ENCODE measurements at places on chromosomes 5 and 9.

DNA sequence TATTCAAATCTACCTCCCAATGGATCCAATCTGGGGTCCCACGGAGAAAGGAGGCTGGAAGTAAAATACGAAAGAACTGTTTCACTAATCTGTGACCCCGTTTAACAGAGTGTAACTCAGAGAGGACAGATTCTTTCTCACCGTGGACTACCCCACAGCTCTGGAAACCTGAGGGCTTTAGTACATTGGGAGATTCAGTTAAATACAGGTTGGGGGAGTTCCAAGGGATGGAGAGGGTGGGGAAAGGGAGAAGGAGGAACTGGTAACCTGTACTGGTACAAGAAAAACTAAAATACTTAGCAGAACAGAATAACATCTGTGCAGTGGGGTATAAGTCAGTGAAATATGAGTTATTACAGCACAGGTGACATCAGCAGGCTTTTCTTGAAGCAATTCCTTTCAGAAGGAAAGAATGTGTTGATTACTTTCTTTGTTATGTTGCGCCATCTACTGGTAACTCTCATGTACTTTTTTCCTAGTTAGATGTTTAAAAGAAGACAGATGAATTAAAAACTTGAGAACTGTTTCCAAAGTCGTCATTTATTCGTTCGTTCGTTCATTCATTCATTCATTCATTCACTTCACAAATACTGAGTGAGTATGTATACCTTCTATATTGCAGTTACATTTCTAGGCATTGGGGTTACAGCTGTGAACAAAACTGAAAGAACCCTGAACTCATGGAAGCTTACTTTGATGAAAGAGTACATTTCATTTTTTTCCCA is 30.0 kb upstream of the STOM start:
- DNase-seq = peak; percentile 74

DNA sequence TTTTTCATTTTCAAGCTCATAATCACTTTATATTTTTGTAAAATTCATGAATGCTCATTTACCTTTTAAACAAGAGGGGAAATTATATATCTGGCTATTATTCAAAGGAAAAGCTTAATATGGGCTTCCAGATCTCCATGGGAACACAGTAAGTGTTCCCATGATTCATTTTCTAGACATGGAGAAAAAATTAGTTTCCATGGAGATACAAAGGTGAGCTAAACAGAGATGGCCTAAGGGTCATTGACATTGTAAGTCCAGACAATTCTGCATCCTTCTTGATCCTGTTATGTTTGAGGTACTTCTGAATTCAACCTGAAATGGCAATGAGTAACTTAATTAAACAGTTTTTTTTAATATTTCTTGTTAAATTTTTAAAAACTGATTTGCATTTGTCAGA is 341.4 kb upstream of the PRR16 start:
- DNase-seq = no peak

GRCh38 chr9:133918111-133918813 is 73.9 kb downstream of the VAV2 start:
- no peak for DNase-seq

GRCh38 chr9:97365634-97366033 is 46.3 kb upstream of the TDRD7 start:
- no peak for DNase-seq

DNA sequence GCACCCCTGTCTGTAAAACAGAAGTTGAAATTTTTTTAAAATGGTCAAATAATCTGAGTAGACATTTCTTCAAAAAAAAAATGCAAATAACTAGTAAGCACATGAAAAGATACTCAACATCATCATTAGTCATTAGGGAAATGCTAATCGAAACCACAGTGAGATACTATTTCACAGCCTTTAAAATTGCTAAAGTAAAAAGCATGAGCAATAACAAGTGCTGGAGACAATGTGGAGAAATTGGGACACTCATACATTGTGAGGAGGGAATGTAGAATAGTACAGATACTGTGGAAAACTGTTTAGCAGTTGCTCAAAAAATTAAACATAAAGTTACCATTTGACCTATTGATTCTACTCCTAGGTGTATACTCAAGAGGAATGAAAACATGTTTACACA is 58.4 kb upstream of the RUSC2 start:
- no peak for DNase-seq

- no peak for DNase-seq
Observed at GRCh38 chr9:28774433-28775235, 1201.4 kb upstream of the C9orf72 start.

GRCh38 chr9:99579964-99580363 is 241.7 kb upstream of the NR4A3 start:
- DNase-seq = no peak

GRCh38 chr9:130110596-130111021 is 56.9 kb downstream of the GPR107 start:
- no peak for DNase-seq

DNA sequence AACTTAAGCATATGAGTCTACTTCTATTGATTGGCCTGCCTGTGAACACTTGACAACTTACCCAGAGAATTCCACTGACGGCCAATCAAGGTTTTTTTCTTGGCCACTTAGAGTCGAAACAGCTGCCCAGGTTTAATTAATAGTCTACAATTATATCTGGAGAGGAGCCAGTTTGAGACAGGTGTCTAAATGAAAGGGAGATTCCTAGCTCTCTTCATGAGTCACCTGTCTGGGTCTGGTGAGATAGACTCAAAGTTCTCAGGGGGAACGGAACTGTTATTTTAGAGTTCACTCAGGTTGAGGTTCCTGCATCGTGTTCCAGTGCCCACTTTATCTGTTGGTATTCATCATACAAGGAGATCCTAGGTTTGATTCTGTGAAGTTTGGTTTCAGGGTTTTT is 111.0 kb downstream of the CD180 start:
- DNase-seq = no peak

- DNase-seq = no peak
Observed at GRCh38 chr5:101517795-101518194, 614.7 kb upstream of the ST8SIA4 start.

- DNase-seq = no peak
Observed at GRCh38 chr9:87713988-87714330, 12.0 kb upstream of the CTSL start.

DNA sequence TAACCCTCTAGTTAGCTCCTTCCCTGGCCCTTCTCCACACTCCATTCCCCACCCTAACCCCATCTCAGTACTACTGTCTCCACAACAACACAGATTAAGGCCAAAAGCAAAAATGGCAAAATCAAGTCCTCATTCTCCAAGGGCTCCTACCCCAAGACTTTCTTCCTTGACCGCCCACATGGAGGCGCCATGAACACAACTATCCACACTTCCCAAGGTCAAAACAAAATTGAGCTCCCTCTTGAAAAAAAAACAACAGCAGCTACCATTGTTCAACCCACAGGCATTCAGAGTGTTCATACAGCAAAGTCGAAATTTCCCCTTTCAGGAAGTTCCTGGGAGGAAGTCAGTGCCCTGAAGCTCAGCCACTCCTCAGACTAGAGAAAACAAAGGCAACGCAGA is 54.4 kb downstream of the GNAQ start:
- DNase-seq = peak; percentile 64

DNA sequence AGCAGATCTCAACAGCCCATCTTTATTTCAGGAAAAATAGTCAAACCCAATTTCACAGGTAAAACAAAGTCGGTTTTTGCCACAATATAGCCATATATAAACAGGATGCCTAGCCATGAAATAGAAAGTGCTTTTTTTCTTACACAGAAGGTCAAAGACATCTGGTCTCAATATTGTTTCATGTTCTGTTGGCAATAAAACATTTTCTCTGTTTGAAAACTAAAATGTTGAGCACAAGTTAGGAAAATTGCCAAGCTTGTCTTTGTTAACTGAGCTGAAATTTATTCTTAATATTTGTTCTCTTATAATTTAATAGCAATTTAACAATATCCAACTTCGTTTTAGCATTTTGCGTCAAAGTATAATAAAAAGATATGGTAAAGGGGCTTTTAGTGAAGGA is 673.4 kb downstream of the DTWD2 start:
- no peak for DNase-seq

GRCh38 chr9:128412120-128412790 is 8.4 kb upstream of the CERCAM start:
- DNase-seq = peak; percentile 53

DNA sequence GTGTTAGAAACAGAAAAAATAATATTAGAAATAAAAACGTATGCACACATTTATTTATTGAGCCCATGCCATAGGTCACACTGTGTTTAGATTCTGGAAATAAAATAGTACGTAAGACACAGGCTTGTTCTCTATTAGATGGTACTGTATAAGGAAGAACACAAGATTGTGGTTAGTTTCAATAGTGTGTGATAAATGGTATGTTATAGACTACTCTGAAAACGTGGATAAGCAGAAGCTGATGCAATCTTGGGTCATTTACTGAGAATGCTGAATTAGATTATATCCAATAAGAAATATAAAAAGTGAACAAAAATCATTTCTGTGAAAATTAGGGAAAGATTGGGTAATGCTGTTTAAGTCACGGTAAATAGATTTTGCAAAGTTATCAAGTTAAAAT is 1456.4 kb upstream of the ACO1 start:
- DNase-seq = no peak

- no peak for DNase-seq
Observed at GRCh38 chr5:3511934-3512333, 83.7 kb upstream of the IRX1 start.

GRCh38 chr9:33403941-33404787 is 1.8 kb upstream of the AQP7 start:
- no peak for DNase-seq

DNA sequence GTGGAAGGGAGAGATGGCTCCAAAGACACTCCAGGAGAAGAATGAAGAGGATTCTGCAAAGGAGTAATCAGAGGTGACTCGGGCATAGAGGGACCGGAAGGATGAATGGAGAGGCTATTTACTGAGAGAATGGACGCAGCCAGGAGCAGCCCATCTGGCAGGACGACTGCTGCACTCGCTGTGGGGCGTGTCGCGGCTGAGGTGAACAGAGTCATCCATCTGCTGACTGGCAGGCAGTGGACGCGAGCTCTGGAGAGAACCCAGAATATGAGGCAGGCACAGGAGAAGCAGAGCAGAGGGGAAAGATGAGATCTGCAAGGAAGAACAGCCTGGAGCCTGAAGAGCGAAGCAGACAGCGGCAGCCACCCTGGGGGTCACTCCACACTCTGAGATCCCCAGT is 16.4 kb downstream of the FGF1 start:
- no peak for DNase-seq

GRCh38 chr5:148970228-148970627 is 92.6 kb downstream of the SH3TC2 start:
- no peak for DNase-seq

DNA sequence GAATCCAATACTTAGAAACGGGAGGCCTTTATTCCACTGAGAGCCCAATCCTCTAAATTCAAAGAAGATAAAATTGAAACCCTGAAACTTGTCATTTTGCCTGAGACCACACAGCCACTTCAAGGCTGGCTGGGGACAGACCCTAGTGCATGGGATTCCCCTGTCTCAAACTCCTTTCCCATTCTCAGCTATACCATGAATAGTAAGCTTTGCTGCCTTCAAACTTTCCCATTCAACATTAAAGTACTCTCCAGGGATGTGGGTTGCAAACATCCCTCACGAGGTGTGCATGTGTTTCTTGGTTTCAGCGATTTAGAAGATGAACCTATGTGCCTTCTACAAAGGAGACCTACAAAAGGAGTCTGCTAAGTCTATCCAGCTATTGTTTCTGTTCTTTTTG is 64.6 kb downstream of the GABRB2 start:
- no peak for DNase-seq

DNA sequence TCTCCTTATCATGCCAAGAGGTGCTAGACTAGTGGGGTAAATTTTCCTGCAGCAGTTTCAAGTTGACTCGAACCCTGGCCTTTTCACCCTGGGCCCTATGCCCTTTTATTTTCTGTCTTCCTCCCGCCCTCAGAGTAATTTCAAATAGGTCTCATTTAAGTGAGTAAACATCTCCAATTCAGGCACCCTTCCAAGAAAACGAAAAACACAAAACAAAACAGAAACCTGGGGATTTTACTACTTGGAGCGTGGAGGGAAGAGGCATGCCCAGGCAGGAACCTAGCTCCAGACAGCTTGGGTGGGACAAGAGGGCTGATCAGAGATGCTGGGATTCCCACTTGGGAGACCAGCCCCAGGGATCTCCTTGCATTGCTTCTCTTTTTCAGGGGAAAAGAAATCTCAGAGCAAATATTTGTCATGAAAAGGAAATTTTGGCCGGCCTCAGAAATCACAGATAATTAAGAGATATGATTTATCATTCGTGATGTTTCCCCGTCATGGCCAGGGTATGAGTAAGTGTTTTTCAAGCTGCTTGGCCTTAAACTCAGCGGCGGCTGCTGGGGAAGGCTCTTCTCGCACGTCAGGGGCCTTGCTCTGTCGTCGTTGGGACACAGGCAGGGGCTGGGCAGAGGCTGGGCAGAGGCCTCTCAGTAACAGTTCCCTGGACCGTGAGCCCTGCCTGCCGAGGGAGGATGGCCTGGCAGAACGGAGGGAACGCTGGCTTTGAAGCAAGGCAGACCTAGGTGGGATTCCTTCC is 248.6 kb upstream of the KLF4 start:
- no peak for DNase-seq

DNA sequence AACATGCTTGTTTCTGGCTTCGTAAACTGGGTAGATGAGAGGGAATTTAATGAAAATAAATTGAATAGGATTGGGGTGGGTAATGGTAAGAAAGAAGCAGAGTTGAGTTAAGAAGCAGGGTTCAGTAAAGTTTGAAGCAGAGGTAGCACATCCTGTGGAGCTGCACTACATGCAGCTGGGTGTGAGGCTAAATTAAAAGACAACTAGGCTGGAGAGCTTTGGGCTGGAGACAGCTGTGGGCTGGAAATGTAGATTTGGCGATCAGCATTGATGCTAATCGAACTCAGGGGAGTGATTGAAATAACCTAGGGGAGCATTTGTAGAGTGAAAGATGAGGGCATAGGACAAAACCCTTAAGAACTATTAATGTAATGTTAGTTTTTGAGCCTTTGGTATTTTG is 35.6 kb downstream of the CDC42SE2 start:
- DNase-seq = no peak

DNA sequence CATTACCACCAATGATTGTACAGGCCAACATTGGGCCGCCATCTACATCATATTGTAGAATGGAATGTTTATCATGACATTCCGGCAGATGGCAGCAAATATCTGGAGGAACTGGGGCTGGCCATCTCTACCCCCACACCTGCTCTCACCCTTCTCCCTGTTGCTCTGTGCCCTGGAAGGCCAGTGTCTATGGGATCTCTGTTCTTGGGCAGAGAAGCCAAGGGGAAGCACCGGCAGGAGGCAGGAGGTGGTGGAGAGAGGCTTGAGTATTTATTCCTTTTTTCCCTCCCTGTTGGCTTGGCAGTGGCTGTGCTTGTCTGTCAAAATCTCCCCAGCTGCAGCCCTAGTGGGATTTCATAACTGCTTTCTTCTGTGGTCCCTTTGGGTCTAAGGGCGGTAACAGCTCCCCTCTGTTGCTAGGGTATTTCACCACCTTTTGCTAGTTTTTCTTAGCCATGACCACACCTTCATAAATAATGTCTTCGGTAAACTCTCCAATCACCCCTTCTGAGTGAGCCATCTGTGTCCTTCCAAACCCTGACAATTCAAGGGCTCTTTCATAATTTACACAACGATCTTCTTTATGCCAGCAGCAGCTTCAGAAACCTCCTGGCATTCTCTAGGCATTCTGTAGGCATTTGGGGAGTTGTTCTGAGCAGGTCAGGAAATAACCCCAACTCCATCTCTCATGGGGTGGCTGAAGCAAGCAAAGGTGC is 225.8 kb downstream of the MELK start:
- no peak for DNase-seq

GRCh38 chr5:61159836-61160235 is 2.4 kb downstream of the SMIM15 start:
- no peak for DNase-seq
